Naive B cell (primary cell): ENCODE measurements at places on chromosomes 2 and 18. TPM values are rescaled to one million over a fixed set of nuclear protein-coding genes. Genes with fewer than 3 reads are reported as not detected.

DNA sequence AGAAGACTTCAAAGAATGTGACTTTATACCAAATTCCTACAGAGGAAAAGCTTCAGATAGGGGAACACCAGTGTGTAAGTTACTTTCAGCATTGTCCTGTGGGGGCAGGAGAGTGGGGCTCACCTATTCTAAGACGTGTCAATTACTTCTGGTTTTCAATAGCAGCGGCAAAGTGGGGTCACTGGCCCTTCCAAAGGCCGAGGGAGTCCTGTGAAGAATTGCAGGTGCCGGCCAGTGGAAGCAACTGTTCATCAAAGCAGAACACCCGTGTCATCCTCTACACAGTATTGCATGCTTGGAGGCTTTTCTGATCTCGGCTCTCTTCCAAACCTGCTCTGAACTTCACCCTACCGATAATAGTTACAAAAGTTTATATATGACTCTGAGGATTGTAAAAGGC is 1176.5 kb upstream of the TMEFF2 start:
- no peaks in the 10 kb centered on the region for H3K4me1 ChIP-seq
- H3K27me3 ChIP-seq, result no peaks in the 10 kb centered on the region
- no peaks in the 10 kb centered on the region for H3K36me3 ChIP-seq
- no peak overlapping the region for H3K27ac ChIP-seq
- no peak for DNase-seq

DNA sequence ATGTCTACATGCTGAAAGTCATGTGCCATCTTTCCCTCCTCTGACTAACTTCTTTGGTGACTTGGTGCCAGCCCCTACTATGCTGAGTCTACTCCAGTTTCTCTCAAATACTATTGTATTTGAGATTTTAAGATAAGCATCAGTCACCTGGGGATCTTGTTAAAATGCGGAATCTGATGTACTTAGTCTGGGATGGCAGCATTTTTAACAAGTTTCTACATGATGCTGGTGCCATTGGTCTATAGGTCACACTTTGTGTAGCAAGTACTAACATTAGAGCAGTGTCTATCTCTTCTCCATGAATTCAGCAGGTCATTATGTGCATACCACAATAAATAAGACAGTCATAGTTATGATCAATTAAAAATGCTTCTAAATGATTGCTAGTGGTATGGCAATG is 106.9 kb downstream of the CERS6 start:
- peaks cover 40% of the 10 kb centered on the region for H3K36me3 ChIP-seq
- H3K27ac ChIP-seq, result no peak overlapping the region
- no peak for DNase-seq
- H3K4me1 ChIP-seq, result peaks cover 20% of the 10 kb centered on the region

- no peaks in the 10 kb centered on the region for H3K36me3 ChIP-seq
- H3K27me3 ChIP-seq, result no peaks in the 10 kb centered on the region
- no peak overlapping the region for H3K27ac ChIP-seq
- H3K4me1 ChIP-seq, result no peaks in the 10 kb centered on the region
Observed at GRCh38 chr2:210938228-210938627, 381.8 kb downstream of the CPS1 start.

- H3K36me3 ChIP-seq, result peaks cover 30% of the 10 kb centered on the region
- H3K27me3 ChIP-seq, result no peaks in the 10 kb centered on the region
- no peak overlapping the region for H3K27ac ChIP-seq
- H3K4me3 ChIP-seq, result no peak overlapping the region
Observed at GRCh38 chr2:197011801-197012641, 85.5 kb upstream of the PGAP1 start.

DNA sequence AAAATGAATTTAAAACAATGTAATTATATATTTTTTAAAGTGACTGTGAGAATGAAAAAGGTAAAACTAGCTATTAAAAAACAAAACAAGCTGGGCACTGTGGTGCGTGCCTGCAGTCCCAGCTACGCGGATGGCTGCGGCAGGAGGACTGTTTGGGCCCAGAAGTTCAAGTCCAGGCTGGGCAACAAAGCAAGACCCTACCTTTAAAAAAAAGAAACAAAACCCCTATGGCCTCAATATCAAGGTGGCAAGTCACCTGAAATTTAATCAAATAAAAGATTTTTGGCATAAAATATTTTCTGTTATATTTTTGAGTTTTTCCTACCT is 46.9 kb upstream of the STRN start:
- H3K4me3 ChIP-seq, result peak overlapping the region; percentile 90
- no peak for DNase-seq
- H3K27ac ChIP-seq, result no peak overlapping the region
- peaks cover 52% of the 10 kb centered on the region for H3K4me1 ChIP-seq

Gene NEB
- polyA plus RNA-seq, result not detected

Gene IL36B
- polyA plus RNA-seq, result not detected

DNA sequence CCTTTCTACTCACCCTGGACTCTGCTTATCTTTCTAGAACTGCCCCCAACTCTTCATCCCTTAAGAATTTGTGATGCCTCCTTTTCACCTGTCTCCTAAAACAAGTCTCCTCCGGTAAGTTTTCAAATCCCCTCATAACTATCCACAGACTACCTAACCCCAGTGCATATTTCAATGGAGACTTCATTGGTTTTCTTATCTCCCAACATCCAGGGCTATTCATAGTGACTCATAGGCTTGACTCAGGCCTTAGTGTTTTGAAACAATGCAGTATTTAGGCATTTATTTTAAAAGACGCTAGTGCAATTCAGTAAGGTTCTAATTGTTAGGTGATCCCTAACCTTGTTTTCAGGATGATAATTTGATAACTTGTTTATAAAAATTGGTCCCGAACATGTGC is 399.2 kb downstream of the CPS1 start:
- no peak overlapping the region for H3K4me3 ChIP-seq
- DNase-seq, result no peak
- no peak overlapping the region for H3K27ac ChIP-seq
- H3K27me3 ChIP-seq, result no peaks in the 10 kb centered on the region

- H3K4me1 ChIP-seq, result peaks cover 12% of the 10 kb centered on the region
- peaks cover 56% of the 10 kb centered on the region for H3K27me3 ChIP-seq
- no peak overlapping the region for H3K27ac ChIP-seq
- no peak for DNase-seq
Observed at GRCh38 chr2:230955163-230955737, 30.2 kb upstream of the GPR55 start.

DNA sequence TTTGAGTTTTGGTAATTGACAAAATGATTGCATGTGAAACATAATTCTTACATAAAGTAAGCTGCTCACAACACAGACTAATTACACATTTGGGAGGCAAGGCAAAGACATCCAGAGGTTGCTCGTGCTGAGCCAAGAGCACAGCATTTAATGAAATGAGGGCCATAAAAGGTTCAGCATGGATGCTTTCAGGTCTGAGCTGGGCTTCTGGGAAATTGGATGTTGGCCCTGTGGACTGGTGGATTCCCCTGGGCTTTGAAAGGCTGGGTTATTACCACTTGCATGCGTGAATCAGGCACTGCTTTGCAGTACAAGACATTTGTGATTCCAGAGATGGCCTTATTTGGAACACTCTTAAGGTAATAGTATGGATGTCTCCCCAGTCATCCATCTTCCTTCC is 533.5 kb upstream of the NRP2 start:
- DNase-seq, result no peak
- H3K4me3 ChIP-seq, result no peak overlapping the region
- H3K27ac ChIP-seq, result no peak overlapping the region
- H3K36me3 ChIP-seq, result no peaks in the 10 kb centered on the region
- H3K4me1 ChIP-seq, result no peaks in the 10 kb centered on the region
- no peaks in the 10 kb centered on the region for H3K27me3 ChIP-seq

DNA sequence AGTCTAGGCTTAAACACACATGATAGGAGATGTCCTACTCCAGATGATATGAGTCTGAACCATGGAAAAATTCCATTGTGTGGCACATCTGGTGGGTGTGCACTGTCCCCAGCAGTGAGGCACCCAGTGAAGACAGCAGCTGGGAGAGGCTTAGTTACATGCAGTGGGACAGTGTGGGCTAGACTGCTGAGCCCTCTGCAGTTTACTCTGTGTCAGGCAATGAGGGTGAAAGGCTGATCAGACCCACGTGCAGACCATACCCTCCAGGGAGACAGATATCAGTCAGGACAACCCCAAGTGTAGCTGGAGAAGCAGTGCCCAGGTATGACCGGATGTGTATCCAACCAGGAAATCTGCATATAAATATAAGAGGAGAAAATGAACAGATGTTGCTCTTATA is 13.4 kb downstream of the IL37 start:
- no peaks in the 10 kb centered on the region for H3K27me3 ChIP-seq
- H3K27ac ChIP-seq, result no peak overlapping the region
- no peaks in the 10 kb centered on the region for H3K36me3 ChIP-seq
- peaks cover 11% of the 10 kb centered on the region for H3K4me1 ChIP-seq

DNA sequence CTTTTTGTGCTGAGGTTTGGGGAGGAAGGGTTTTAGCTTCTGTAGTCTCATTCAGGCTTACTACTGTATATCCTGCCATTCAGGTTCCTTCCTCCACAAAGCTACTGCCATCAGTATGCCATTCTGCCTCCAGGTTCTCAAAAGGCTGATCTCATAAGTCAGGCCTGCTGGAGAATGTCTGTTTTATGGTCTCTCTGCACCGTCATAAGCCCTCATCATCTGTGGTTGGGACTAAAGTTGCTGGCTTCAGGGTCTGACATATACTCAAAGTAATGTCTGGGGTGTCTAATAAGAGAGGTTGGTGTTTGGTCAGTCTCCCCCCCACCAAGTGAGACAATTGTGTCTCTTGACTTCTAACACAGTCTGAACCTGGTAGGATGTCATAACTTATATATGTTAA is 36.2 kb upstream of the CCBE1 start:
- no peak overlapping the region for H3K27ac ChIP-seq
- H3K36me3 ChIP-seq, result peaks cover 1% of the 10 kb centered on the region
- DNase-seq, result no peak
- H3K27me3 ChIP-seq, result peaks cover 7% of the 10 kb centered on the region
- no peaks in the 10 kb centered on the region for H3K4me1 ChIP-seq

DNA sequence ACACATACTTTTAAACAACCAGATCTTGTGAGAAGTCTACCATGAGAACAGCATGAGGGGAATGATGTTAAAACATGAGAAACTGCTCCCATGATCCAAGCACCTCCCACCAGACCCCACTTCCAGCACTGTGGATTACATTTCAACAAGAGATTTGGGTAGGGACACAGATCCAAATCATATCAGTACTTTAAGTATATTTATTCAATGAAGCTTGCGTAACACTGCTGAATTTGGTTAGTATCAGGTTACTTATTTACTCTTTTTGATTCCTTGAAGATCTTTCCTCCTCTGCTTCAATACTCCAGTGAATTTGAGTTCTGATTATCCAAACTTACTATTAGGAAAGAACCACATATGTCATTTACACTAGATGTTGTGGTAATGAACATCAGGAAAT is 418.6 kb downstream of the PIK3C3 start:
- no peaks in the 10 kb centered on the region for H3K27me3 ChIP-seq
- no peak overlapping the region for H3K27ac ChIP-seq
- no peak overlapping the region for H3K4me3 ChIP-seq

Gene DHRS9
- polyA plus RNA-seq, result not detected

Gene AQP4
- not detected for polyA plus RNA-seq

DNA sequence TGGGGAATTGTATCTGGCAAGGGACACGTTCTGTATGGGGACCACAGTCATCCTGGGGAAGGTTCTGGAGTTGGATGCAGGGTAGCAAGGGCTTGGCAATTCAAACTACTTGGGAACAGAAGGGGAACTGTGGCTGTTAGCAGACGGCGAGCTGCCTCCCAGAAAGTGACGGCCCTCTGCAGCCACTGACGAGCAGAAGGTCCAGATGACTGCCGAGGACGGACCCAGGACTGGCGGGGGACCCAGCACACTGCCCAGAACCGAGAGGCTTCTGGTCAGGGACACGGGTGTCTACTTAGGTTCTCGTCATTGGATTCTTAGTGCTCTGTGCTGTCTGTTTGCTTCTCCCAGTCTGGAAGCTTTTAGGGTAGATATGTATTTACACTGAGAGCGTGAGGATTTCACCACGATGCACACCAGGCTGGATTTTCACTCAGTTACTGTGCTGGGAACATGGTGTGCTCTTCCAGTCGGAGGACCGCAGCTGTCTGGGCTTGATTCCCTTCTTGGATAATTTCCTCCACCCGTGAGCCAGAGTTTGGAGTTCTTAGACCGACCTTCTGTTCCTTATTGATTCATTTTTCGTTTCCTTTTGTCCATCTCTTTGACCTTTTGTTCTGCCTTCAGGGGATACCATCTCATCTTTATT is 13.4 kb downstream of the GPR35 start:
- no peak overlapping the region for H3K4me3 ChIP-seq
- H3K4me1 ChIP-seq, result peaks cover 5% of the 10 kb centered on the region
- H3K36me3 ChIP-seq, result peaks cover 10% of the 10 kb centered on the region
- no peak overlapping the region for H3K27ac ChIP-seq
- H3K27me3 ChIP-seq, result no peaks in the 10 kb centered on the region

Gene TEX44
- polyA plus RNA-seq, result not detected

GRCh38 chr2:25035537-25036220 is 6.2 kb upstream of the EFR3B start:
- no peak for DNase-seq
- peaks cover 3% of the 10 kb centered on the region for H3K4me1 ChIP-seq
- no peak overlapping the region for H3K4me3 ChIP-seq
- H3K27me3 ChIP-seq, result no peaks in the 10 kb centered on the region
- no peak overlapping the region for H3K27ac ChIP-seq

DNA sequence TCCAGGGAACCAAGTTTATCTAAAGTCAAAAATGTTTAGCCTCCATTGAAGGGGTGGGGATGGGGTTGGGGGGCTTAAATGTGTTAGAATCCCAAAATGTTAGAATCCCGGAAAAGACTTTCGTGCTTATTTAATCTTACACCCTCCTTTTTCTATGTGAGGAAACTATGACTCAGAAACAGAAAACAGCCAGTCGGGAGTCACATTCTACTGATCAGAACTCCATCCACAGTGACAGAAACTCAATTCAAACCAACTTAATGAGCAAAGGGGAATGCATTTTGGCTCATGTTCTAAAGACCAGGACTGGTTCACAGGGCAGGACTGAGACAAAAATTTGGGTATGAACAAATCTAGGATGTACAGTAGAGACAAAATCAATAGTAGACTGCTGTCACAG is 31.9 kb upstream of the AFTPH start:
- H3K27ac ChIP-seq, result no peak overlapping the region
- H3K4me3 ChIP-seq, result no peak overlapping the region
- H3K27me3 ChIP-seq, result peaks cover 26% of the 10 kb centered on the region

- H3K4me3 ChIP-seq, result no peak overlapping the region
- H3K27me3 ChIP-seq, result no peaks in the 10 kb centered on the region
- H3K36me3 ChIP-seq, result no peaks in the 10 kb centered on the region
- DNase-seq, result no peak
- no peaks in the 10 kb centered on the region for H3K4me1 ChIP-seq
Observed at GRCh38 chr2:139165041-139165440, 384.9 kb upstream of the NXPH2 start.

DNA sequence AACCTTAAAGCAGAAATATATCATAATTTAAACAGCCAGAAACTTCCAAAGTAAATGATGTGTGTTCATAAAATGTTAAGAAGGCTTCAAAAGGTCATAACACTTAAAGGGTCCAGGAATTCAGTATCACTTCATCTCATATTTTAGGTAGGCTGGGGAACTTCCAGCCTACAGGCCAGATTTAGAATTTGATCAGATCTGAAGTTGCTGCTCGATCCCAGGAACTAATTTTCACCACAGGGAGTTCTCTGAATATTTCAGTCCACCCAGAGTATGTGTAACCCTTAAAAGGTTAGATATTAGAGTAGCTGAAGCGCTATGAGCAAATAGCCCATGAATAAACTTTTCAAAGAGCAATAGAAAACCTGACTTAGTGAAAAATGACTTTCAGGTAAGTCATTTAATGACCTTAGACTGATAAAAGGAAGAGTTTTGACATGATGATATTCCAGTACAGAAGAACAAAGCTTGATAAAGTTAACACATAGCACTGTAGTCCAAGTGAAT is 1.7 kb downstream of the WIPF1 start:
- no peak for DNase-seq
- H3K27me3 ChIP-seq, result no peaks in the 10 kb centered on the region
- H3K36me3 ChIP-seq, result peaks cover 9% of the 10 kb centered on the region
- peak overlapping the region; percentile 99 for H3K27ac ChIP-seq
